Muscle of leg (tissue), 16 donors: ENCODE measurements at places on chromosomes 13 and 19.

- DNase-seq: no peak
These were observed 9.5 kb upstream of the SWSAP1 start for GRCh38 chr19:11364935-11365334.

DNA sequence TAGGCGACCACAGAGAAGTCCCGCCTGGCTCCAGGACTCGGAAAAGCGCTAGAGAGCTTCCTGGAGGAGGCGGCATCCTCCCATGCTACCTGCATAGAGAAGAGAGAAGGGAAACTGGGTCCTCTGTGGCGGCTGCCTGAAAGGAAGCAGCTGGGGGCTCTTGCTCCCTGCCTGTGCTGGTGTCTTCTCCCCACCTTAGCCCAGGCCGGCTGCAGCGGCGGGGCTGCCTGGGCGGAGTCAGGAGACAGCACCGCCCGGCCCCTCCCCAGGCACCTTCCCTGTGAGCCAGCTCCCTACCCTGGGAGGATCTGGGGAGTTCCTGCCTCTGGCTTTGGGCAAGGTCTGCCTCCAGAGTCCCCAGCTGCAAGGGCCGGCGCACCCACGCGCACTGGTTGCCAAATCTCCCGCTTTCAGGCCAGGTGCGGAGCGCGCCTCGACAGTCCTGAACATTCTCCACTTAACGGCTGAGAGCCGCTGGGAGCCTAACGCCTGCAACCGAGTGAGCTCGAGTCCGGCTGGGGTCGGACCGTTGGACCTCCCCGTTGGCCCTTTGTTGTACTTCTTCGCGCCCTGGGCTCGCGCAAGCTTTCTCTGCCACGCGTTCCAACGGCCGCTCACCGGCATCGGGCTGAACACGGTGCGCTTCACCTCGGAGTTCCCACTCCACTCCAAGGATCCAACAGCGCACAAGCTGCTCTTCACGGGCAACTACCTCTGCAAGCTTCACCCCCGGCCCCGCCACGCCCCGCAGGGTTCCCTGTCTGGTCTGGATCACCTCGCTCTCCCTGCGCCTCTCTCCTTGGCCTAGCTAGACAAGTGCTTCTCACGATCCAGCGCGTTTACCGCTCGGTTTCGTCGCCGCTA is 21.8 kb upstream of the ZNF30 start:
- DNase-seq: no peak

DNA sequence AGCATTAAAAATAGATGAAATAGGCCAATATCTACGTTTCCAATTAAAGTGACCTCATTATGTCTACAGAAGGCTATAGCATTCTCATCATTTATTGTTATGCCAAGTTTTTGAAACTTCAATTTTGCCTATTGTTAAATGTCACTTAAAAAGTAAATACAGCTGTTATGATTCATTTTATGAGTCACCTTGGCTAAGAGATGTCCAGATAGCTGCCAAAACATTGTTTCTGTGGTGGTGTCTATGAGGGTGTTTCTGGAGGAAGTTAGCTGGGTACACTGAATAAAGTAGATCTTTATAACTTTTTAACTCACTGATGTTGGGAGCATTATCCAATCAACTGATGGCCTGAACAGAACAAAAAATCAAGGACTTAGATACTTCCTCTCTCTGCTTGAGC is 1209.7 kb upstream of the PCDH9 start:
- DNase-seq: peak; percentile 8

DNA sequence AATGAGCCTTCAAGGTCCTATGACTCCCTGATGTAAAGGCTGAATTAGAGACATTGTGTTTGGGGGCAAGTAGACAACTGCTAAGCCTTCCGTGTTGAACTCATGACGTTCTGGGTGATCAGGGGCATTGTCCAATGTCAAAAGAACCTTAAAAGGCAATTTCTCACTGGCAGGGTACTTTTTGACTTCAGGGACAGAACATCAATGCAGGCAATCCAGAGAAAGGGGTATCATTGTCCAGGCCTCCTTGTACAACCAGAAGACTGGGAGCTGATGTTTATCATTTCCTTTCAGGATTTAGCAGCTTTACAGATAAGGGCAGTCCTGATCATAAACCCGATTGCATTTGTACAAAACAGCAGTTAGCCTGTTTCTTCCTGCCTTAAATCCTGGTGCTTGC is 25.0 kb upstream of the SMAD9 start:
- DNase-seq: no peak

GRCh38 chr13:82358284-82358683 is 1524.0 kb downstream of the SLITRK1 start:
- DNase-seq: no peak
